Caco-2 (cell line): ENCODE measurements at places on chromosomes 7 and 10.

DNA sequence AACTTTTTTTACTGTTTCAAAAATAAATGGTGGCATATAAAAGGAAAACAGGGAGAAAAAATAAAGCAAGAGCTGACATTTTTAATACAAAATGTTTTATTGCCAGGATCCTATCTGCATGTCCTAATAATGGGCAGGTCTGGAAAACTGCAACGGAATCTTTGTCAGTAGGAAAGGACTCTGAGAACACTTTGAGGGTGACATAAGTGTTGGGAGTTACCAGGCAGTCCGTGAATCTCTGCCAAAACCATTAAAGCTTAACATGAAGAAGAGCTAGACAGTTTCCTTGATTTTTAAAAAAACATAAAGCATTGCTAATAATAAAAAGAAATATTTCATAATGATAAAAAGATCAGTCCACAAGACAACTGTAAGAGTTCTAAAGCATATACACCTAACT, 80.7 kb downstream of the AGMO start:
- DNase-seq: no peak

- DNase-seq: no peak
Measured at GRCh38 chr7:134505856-134506255, 21.5 kb upstream of the AKR1B10 start.

DNA sequence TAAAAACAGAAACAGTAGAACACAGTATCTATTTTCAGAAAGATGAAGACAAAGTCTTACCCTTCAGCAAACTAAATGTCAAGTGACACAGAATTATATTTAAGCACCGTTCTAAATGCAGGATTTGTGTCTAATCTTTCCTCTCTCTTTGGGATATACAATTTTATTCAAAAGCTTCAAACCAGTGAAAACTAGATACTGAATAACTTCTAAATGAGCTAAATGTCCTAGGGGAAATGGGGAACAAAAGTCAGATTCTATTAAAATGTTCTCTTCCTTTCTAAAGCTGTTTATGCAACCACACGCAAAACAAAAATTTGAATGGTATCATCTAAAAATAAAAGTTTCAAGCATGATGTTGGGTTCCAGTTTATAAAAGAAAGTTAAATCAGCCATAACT, 136.4 kb upstream of the AOAH start:
- no peak for DNase-seq

GRCh38 chr7:101575168-101575567, 53.9 kb downstream of the MYL10 start:
- peak; percentile 66 for DNase-seq

GRCh38 chr10:43867667-43868565, 219.2 kb upstream of the ZNF32 start:
- no peak for DNase-seq

GRCh38 chr7:97179454-97180104, 62.1 kb downstream of the SDHAF3 start:
- DNase-seq: peak; percentile 63

- no peak for DNase-seq
Measured at GRCh38 chr10:61835946-61836887, 65.3 kb upstream of the ARID5B start.

DNA sequence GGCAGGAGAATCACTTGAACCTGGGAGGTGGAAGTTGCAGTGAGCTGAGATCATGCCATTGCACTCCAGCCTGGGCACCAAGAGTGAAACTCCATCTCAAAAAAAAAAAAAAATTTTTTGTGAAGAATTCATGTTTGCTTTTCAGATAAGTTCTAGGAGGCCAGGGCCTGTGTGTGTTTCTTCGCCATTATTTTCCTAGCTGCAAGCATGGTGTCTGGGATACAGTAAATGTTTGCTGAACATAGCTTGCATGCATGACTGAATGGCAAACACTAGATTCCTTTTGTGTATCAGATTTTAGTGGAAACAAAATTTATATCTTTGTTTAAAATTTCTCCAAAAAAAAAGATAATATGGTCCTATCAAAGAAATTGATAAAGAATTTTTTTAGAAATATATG, 9.7 kb upstream of the MACC1 start:
- DNase-seq: no peak

- DNase-seq: no peak
Measured at GRCh38 chr7:77549106-77549870, 12.2 kb downstream of the PTPN12 start.

DNA sequence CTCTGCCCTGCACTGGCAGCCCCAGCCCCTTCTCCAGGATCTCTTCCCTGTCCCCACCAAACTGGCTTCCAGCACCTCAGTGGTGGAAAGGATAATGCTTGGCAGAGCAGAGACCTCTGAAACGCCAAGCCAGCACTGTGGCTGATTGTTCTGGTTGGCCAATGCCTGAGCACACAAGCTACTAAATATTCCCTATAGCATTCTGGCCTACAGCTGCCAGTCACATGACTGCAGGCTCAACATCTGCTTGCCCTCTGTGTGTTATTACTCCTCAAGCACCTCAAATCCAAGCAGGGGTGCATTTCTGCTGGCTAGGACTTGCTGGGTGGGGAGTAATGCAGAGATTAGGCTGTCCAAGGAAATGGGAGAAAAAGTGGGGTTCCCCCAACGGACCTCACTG, 6.1 kb downstream of the TBATA start:
- no peak for DNase-seq

GRCh38 chr7:129772646-129773280, 161.2 kb downstream of the NRF1 start:
- no peak for DNase-seq
